ENCODE measurements at places on chromosomes 7 and 10.

DNA sequence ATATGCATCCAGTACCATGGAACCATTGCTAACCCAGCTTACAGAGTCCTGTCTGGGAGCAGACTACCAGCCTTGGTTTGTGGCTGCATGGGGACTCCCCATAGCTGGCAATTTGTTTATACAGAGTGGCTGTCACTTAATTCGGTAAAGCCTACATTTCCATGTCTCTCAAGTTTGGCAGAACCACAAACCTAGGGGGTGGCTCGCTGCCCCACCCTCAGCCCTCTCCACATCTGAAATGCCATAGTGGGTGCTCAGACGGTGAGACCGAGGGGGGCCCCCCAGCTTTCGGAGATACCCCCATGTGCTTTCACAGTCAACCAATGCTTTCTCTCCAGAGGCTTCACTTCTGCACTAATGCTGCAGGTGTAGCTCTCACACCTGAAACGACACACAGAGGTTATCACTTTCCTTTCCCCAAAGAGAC lies 75.5 kb upstream of the KAT6B start:
- peak; percentile 12 for DNase-seq

- DNase-seq = no peak
These were observed 172.9 kb downstream of the AHR start for GRCh38 chr7:17471325-17471724.

- DNase-seq = peak; percentile 65
These were observed 40.6 kb downstream of the SYPL1 start for GRCh38 chr7:106071356-106071998.

- no peak for DNase-seq
These were observed 133.4 kb upstream of the LRRTM3 start for GRCh38 chr10:66792441-66792840.

GRCh38 chr7:36663481-36663880 lies 60.8 kb downstream of the AOAH start:
- DNase-seq = no peak

GRCh38 chr10:128959746-128960145 lies 507.3 kb upstream of the MGMT start:
- no peak for DNase-seq

DNA sequence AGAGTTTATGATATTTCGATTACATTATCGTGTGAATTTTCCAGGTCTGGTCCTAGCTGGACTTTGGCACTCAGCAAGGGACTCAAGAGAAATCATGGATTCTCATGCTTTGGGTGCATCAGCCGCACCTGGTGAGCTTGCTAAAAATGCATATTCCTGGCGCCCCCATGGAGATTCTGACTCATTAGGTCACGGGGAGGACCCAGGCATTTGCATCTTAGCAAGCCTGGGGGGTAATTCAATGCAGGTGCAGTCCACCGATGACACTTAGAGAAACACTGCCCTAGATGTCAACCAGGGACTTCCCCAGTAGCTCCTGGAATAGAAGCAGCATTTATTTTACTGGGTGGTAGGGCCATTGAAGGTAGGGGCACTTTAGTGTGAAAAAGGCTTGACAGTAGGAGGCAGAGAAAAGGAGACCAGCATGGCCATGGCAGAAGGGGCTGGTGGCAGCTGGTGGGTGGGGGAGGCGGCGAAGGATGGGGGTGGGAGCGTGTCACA lies 29.9 kb upstream of the PDCD4 start:
- no peak for DNase-seq

DNA sequence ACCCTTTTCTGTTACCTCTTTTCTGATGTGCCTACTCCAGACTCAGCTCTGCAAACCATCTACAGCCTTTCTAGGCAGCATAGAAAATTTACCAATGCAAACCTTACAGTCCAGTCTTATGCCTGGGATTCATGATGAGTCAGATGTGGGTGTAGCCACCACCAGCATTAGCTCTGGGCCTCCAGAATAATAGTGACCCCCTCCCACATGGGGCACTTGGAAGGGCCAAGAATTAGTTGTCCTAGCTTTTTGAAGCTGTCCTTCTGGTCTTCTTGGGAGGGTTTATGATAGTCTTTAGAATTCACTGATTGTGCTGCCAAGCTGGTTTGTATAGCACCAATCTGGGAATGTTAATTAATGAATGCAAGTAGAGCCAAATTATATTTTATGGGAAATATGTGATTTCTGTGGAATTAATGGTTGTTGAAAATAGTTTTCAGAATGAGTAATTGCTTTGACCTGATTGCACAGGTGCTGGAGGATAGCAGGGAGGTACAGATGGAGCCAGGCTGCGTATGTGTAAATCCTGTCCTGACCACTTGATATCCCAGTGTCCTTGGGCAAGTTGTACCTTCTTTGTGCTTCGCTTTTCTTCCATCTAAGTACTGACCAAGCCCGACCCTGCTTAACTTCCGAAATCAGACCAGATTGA lies 94.8 kb downstream of the CPED1 start:
- no peak for DNase-seq

- DNase-seq = no peak
These were observed 107.0 kb downstream of the LARP4B start for GRCh38 chr10:824497-824896.

DNA sequence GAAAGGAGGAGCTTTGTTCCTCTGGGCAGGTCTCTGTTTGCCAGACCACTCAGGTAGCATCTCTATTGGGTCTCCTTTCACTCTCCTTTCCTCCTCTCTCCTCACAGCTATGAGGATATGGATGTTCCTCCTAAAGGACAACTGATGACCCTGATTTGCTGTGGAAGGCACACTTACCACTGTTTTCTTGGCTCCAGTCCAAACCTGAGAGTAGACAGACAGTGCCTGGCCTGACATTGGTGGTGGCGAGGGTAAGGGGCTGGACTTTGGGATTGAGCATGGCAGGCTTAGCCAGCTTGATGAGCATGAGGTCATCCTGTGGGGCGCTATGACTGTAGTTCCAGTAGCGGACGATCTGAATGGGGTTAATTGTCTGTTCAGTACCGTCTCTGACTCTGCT lies 3.6 kb downstream of the PRSS37 start:
- DNase-seq = no peak

DNA sequence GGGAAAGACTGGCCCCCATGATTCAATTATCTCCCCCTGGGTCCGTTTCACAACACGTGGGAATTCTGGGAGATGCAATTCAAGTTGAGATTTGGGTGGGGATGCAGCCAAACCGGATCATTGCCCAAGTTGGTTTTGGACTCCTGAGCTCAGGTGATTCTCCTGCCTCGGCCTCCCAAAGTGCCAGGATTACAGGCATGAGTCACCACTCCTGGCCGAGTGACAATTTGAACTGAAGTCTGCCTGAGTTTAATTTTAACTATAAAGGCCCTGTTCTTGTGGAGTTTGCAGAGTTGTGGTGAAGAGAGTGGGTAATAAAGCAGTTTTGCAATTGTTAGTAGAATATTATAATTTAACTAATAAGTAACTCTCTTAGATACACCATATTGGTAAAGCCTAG lies 78.3 kb downstream of the GALNT17 start:
- DNase-seq = no peak

GRCh38 chr10:84534168-84534567 lies 205.8 kb downstream of the CCSER2 start:
- no peak for DNase-seq

DNA sequence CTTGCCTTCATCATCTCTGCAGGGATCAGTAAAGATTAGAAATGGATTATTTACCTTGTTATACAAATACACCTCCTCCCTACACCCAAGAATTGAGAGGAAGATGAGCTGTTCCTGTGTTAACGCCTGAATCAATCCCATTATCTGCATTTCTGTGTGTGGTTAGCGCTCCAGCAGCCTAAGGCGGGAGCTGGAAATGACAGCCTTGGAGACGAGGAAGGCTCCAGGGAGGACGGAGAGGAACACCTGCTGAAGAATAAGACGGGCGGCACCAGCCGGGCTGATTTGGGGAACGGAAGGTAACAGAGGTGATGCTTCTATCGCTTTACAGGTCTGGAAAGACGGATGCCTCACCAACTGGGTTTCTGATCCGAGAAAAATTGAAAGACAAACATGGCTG lies 34.2 kb upstream of the DDC start:
- DNase-seq = no peak

DNA sequence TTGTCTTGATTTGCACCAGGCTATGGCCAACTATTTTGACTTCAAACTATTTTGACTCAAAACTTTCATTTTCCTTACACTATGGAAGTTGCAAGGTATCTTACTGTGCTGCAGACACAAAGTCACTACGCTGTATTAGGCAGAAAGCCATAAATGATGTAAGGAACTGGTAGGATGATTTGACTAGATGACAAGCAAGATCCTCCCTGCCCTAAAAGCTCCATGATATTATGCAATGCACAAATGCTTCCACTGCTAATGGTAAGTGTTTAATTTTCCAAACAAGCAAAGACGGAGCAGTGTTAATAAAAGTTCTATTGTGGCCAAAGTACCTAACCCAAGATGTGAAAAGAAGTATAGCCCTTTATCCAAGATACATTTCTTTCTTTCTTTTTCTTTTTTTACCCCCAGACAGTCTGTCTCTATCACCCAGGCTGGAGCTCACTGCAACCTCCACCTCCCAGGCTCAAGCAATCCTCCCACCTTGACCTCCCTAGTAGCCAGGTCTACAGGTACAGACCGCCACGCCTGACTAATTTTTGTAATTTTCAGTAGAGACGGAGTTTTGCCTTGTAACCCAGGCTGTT lies 98.2 kb downstream of the ANK3 start:
- DNase-seq = no peak

GRCh38 chr7:37768611-37769010 lies 79.8 kb upstream of the NME8 start:
- DNase-seq = no peak

DNA sequence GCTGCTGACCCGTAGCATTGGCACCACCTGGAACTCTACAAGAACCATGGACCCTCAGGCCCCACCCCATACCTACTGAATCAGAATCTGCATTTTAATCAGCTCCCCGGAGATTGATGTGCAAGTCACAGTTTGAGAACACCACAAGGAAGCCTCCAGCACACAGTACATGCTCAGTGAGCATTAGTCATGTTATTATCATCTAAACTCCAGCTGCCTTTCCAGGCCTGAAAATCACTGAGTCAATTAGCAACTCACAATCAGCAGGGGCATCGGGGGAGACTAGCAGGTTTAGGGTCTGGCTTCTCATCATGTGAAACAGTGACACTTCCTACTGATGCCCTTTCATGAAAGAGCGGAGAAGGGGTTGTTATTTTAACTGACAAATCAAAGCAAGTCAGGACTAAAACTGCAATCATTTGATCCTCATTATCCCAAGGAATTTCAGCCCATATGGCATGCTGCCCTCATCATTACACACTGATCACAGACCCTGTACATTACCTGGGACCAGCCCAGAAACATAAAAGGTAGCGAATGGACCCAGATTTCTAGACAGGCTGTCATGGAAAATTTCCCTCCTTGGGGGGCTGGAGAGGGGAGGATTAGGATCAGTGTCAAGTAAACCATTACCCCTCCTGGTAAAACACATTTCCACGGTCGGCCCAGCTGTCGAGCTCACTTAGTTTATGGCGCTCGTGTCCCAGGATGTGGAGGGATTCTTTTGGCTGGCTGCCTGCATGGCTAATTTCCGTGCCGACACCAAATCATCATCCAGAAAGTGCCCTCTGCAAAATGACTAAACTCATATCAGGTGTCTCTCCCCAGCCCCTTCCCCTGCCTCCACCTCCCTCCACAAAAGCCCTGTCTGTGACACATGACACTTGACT lies 122.8 kb downstream of the PRLHR start:
- no peak for DNase-seq

DNA sequence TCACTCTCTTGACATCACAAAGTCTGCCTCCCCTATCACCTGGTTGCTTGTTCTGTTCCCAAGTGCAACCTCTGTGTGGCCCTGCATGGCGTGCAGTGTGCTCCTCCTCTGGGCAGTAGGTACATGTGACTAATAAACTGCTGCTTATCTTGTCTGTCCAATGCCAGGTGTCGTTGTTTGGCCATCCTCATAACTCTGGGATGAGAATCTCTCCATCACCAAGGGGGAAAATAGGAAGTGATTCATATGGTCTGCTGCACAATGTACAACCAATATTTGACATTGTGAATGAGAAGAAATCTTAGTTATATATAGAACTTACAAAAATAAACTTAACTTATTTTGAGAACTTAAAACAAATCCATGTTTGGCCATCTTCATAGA lies 135.2 kb downstream of the INHBA start:
- no peak for DNase-seq

- no peak for DNase-seq
These were observed 72.0 kb upstream of the ANK3 start for GRCh38 chr10:60461688-60462087.

DNA sequence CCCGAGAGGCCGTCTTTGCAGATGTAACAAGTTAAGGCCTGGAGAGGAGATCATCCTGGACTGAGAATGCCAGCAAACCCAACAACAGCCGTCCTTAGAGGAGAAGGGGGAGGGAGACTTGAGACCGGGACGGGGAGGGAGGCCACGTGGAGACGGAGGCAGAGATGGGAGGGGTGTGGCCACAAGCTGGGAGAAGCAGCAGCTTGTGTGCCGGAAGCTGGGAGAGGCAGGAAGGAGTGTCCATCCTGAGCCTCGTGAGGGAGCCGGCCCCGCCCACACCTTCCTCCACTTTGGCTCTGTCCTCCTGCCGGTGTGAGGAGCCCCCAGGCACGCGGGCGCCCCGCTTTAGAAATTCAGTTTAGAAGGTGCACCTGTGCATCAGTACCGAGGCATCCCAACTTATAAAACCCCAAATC lies 95.7 kb downstream of the DNAJB6 start:
- no peak for DNase-seq

- DNase-seq = no peak
These were observed 179.9 kb downstream of the DIP2C start for GRCh38 chr10:509361-510102.

DNA sequence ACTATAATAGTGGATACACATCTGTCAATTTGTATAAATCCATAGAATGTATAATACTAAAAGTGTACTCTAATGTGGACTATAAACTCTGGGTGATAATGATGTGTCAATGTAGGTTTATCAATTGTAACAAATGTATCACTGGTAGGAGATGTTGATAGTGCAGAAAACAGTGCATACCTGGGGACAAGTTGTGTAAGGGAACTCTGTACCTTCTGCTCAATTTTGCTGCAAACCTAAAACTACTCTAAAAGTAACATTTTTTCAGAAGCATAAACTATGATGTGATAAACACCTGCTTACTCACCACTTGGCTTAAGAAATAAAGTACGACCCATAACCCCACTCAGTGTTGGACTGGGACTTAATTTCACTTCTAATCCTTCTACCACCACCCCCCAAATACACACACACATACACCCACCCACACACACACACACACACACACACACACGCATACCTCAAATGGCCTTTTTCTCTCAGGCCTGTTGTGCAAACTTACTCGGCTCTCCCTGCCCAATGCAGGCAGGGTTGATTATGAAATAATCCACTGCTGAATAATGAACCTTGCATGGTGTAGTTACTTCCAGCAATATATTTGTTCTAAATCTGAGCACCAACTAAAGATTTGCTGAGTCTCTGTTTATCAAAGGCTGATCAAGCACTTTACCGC lies 154.1 kb upstream of the KMT2E start:
- DNase-seq = no peak

- no peak for DNase-seq
These were observed 430.4 kb downstream of the GRID1 start for GRCh38 chr10:85936161-85936560.
